ENCODE measurements at places on chromosomes 6 and 20.

DNA sequence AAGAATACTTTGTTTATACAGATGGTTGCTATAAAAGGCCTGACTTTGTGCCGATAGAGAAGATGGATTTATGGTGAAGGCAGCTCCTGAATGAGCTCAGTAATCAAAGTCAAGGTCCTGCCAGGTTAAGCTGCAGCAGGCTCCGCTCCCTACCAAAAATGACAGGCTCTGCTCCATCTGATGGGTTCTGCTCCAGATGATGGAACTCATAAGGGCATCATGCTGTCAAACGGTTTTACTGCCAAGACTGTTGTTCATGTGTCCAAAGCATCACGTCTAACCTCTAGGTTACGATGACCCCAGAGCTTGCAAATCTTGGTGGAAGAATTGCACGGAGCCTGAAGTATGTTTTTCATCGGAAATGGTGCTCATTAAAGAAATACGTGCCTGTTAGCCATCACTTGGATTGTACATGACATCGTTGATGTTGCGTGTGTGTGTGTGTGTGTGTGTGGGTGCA is 19.2 kb upstream of the PTGIS start:
- H3K4me3 ChIP-seq: no peak overlapping the region
- DNase-seq: no peak
- no peaks in the 10 kb centered on the region for H3K27me3 ChIP-seq
- H3K36me3 ChIP-seq: no peaks in the 10 kb centered on the region

- DNase-seq: no peak
- H3K27ac ChIP-seq: no peak overlapping the region
- H3K36me3 ChIP-seq: no peaks in the 10 kb centered on the region
- no peaks in the 10 kb centered on the region for H3K4me1 ChIP-seq
- H3K4me3 ChIP-seq: no peak overlapping the region
Measured at GRCh38 chr6:155778336-155778735, 322.7 kb upstream of the NOX3 start.

GRCh38 chr6:90285042-90285481 is 11.6 kb downstream of the BACH2 start:
- no peaks in the 10 kb centered on the region for H3K36me3 ChIP-seq
- peak overlapping the region; percentile 36 for H3K4me3 ChIP-seq
- H3K27me3 ChIP-seq: no peaks in the 10 kb centered on the region
- peak overlapping the region; percentile 12 for H3K27ac ChIP-seq

DNA sequence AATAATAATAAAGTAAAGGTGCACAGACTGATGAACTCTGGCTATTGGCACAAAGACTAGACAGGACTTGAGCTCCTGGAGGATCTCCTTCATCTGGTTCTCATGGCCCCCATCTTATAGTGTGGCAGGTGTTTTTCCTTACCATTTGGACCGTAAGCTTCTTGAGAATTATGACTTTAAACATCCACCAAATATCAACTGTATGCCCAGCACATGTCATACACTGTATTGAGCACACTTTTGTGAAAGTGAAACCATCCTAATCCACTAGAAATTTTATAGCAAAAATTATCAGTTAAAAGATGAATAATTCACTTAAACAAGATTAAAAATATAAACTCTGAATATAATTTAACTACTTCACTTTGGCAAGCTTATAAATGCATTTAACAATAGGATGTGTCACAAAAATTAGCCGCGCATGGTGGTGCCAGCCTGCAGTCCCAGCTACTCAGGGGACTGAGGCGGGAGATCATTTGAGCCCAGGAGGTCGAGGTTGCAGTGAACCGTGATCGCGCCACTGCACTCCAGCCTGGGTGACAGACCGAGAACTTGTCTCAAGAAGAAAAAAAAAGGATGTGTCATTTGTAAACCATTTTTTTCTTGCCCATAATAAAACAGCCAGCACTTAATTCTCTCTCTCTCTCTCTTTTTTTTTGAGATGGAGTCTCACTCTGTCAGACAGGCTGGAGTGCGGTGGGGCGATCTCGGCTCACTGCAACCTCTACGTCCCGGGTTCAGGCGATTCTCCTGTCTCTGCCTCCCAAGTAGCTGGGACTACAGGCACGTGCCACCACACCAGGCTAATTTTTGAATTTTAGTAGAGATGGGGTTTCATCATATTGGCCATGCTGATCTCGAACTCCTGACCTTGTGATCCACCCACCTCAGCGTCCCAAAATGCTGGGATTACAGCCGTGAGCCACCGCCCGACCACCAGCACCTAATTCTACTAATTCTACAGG is 9.1 kb downstream of the HIVEP2 start:
- H3K27ac ChIP-seq: no peak overlapping the region
- H3K27me3 ChIP-seq: no peaks in the 10 kb centered on the region
- no peaks in the 10 kb centered on the region for H3K4me1 ChIP-seq
- no peak for DNase-seq
- no peak overlapping the region for H3K4me3 ChIP-seq
- H3K36me3 ChIP-seq: no peaks in the 10 kb centered on the region

- no peak for DNase-seq
- no peaks in the 10 kb centered on the region for H3K4me1 ChIP-seq
- no peaks in the 10 kb centered on the region for H3K27me3 ChIP-seq
- no peak overlapping the region for H3K4me3 ChIP-seq
- H3K36me3 ChIP-seq: no peaks in the 10 kb centered on the region
Measured at GRCh38 chr6:45737331-45738056, 278.2 kb downstream of the CLIC5 start.

DNA sequence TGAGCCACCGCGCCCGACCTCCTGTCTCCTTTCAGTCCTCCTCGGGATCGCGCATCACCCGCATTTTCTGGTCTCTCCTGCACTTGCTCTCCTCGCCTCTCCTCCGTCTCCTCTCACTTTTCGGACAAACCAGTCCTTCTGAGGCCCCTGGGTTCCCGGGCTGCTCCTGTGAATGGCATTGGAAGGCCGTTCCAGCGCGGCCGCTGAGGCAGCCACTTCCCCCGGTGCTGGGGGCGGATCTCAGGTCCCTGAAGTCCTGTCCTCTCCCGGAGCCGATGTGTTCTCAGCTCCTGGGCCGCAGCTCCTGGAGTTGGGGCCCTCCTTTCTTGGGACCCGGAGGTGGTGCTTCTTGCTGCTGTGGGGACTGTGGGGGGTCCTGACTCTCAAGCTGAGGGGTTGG is 803 bp downstream of the MICB start:
- H3K36me3 ChIP-seq: no peaks in the 10 kb centered on the region
- no peak overlapping the region for H3K27ac ChIP-seq
- H3K4me1 ChIP-seq: no peaks in the 10 kb centered on the region
- peak overlapping the region; percentile 80 for H3K4me3 ChIP-seq
- H3K27me3 ChIP-seq: no peaks in the 10 kb centered on the region
- DNase-seq: peak; percentile 51

- no peaks in the 10 kb centered on the region for H3K27me3 ChIP-seq
- H3K4me1 ChIP-seq: no peaks in the 10 kb centered on the region
- H3K4me3 ChIP-seq: no peak overlapping the region
- peaks cover 67% of the 10 kb centered on the region for H3K36me3 ChIP-seq
- no peak for DNase-seq
Measured at GRCh38 chr6:25525078-25525477, 126.9 kb upstream of the SCGN start.

DNA sequence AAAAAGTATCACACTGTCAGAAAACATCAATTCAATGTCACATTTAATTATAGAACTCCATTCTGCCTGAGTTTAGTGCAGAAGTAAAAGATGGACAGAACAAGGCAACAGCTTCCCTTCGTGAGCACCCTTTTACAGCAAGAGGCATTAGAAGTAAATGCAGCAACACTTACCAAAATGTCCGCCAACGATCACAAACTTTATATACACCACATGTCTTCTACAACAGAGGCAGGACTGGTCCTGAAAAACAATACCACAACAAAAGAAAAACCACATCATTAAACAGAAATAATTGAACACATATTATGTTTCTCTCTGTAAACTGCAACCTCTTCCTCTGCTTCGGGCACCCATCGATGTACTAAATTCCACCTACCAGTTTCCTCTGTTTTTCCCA is 92.9 kb downstream of the FYN start:
- no peaks in the 10 kb centered on the region for H3K36me3 ChIP-seq
- H3K27me3 ChIP-seq: no peaks in the 10 kb centered on the region
- no peak for DNase-seq
- no peaks in the 10 kb centered on the region for H3K4me1 ChIP-seq

GRCh38 chr6:134178161-134179044 is 126.0 kb upstream of the SLC2A12 start:
- H3K4me3 ChIP-seq: peak overlapping the region; percentile 36
- H3K36me3 ChIP-seq: no peaks in the 10 kb centered on the region
- peak overlapping the region; percentile 96 for H3K27ac ChIP-seq
- DNase-seq: peak; percentile 83
- H3K4me1 ChIP-seq: peaks cover 27% of the 10 kb centered on the region
- no peaks in the 10 kb centered on the region for H3K27me3 ChIP-seq

- no peaks in the 10 kb centered on the region for H3K27me3 ChIP-seq
- peak overlapping the region; percentile 99 for H3K27ac ChIP-seq
- peaks cover under 1% of the 10 kb centered on the region for H3K36me3 ChIP-seq
Measured at GRCh38 chr20:10634211-10634610, 39.6 kb downstream of the JAG1 start.

- peaks cover 19% of the 10 kb centered on the region for H3K27me3 ChIP-seq
- no peaks in the 10 kb centered on the region for H3K36me3 ChIP-seq
- H3K4me1 ChIP-seq: no peaks in the 10 kb centered on the region
- H3K4me3 ChIP-seq: no peak overlapping the region
- no peak for DNase-seq
Measured at GRCh38 chr6:282867-283416, 9.3 kb upstream of the DUSP22 start.

DNA sequence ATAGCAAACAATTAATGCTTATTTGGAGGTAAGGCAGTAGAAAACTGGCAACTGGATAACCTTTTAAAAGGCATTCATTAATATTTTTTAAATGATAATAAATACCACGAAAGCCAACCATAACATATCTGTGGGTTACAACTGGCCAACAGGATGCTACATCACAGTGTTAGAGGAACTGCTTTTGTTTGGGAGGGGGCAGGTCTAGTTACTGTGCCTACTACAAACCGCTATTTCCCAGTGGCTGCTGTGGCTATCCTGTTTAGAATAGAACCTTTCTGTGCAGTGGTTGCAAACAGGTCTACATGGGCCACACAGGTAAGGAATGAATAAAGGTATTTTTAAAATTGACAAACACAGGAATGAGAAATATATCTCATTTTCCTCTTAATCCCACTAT is 976 bp downstream of the PIGT start:
- H3K27ac ChIP-seq: no peak overlapping the region
- H3K27me3 ChIP-seq: no peaks in the 10 kb centered on the region
- peak overlapping the region; percentile 96 for H3K4me3 ChIP-seq
- DNase-seq: no peak

GRCh38 chr6:41454189-41454789 is 91.9 kb upstream of the FOXP4 start:
- H3K4me1 ChIP-seq: peaks cover 30% of the 10 kb centered on the region
- H3K36me3 ChIP-seq: no peaks in the 10 kb centered on the region
- no peak for DNase-seq
- no peak overlapping the region for H3K27ac ChIP-seq
- H3K4me3 ChIP-seq: no peak overlapping the region

DNA sequence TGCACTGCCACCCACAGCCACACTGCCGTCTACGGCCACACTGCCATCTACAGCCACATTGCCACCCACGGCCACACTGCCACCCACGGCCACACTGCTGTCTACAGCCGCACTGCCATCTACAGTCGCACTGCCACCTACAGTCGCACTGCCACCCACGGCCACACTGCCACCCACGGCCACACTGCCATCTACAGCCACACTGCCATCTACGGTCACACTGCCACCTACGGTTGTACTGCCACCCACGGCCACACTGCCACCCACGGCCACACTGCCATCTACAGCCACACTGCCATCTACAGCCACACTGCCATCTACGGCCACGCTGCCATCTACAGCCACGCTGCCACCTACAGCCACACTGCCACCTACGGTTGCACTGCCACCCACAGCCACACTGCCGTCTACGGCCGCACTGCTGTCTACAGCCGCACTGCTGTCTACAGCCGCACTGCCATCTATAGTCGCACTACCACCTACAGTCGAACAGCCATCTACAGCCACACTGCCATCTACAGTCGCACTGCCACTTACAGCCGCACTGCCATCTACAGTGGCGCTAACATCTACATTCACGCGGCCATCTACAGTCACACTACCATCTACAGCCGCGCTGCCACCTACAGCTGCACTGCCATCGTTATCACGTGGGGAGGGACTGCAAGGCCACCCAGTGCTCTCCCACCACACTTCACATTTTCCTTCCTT is 154.6 kb upstream of the AFDN start:
- DNase-seq: no peak
- H3K36me3 ChIP-seq: no peaks in the 10 kb centered on the region
- H3K27ac ChIP-seq: no peak overlapping the region
- no peaks in the 10 kb centered on the region for H3K27me3 ChIP-seq
- H3K4me3 ChIP-seq: no peak overlapping the region

DNA sequence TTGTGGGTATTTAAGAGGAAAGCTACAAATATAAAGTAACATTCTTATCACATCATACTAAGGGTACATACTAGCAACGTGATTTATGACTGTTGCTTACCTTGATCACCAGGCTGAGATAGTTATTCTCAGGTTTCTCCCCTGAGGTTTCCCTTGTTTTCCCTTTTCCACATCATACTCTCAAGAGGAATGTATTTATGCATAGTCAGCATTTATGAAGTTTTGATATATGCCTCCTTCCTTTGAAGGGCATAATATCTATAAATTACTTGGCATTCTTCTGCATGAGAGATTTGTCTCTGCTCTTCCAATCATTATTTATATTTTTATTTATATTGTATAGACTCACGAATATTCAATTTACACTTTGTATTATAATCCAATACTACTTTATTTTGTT is 726.7 kb upstream of the ADGRB3 start:
- no peak overlapping the region for H3K27ac ChIP-seq
- no peaks in the 10 kb centered on the region for H3K27me3 ChIP-seq
- DNase-seq: no peak
- no peak overlapping the region for H3K4me3 ChIP-seq

GRCh38 chr6:109265530-109265929 is 116.7 kb downstream of the CD164 start:
- H3K27ac ChIP-seq: no peak overlapping the region
- no peak overlapping the region for H3K4me3 ChIP-seq
- H3K4me1 ChIP-seq: no peaks in the 10 kb centered on the region
- DNase-seq: no peak
- H3K36me3 ChIP-seq: no peaks in the 10 kb centered on the region
- H3K27me3 ChIP-seq: no peaks in the 10 kb centered on the region

GRCh38 chr6:85261271-85261670 is 188.6 kb upstream of the NT5E start:
- no peaks in the 10 kb centered on the region for H3K36me3 ChIP-seq
- no peak overlapping the region for H3K27ac ChIP-seq
- DNase-seq: no peak
- no peak overlapping the region for H3K4me3 ChIP-seq
- H3K27me3 ChIP-seq: no peaks in the 10 kb centered on the region

All from tibial artery (tissue), 4 donors.